Stimulated activated CD4-positive, alpha-beta T cell treated with anti-CD3 and anti-CD28 coated beads, Interleukin-1b, Interleukin-23, amount 100 ng/mL, for 48 hours (primary cell): ENCODE measurements at places on chromosomes 7 and 10.

DNA sequence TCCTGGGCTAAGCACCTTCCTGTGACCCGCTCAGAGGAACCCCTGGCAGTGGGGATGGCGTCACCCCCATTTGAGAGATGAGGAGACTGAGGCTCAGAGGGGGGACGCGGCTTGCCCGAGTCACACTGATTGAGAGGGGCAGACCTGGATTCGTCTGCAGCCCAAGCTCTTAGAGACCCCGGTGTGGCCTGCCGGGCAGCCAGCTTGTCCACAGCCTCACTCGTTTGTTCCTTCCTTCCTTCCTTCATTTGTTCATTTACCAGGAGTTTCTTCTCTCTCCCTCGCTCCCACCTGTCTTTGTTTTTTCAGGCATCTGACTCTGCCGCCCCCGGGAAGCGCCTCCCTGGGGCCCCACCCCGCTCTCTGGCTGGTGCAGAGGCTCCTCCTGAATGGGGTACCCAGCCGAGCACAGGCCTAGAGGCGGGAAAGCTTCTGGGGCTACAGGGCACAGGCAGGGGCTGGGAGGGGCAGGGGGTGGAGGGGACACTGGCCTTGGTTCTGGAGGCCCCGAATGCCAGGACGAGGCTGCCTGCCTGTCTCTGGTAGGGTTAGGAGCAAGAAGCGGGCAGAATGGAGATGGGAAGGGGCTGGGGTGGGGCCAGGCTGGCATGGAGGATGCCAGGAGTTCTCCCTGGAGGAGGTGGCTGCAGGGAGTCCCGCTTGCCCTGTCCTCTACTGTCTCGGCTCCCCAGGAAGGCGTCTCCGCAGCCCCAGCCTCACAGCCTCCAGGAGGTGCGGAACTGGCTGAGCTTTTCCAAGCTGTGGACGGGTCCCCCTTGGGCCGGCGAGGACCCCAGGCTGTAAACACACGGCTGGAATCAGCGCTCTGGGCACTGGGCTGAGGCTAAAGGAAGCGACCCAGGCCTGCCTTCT is 91.6 kb downstream of the UNCX start:
- no peak for DNase-seq

DNA sequence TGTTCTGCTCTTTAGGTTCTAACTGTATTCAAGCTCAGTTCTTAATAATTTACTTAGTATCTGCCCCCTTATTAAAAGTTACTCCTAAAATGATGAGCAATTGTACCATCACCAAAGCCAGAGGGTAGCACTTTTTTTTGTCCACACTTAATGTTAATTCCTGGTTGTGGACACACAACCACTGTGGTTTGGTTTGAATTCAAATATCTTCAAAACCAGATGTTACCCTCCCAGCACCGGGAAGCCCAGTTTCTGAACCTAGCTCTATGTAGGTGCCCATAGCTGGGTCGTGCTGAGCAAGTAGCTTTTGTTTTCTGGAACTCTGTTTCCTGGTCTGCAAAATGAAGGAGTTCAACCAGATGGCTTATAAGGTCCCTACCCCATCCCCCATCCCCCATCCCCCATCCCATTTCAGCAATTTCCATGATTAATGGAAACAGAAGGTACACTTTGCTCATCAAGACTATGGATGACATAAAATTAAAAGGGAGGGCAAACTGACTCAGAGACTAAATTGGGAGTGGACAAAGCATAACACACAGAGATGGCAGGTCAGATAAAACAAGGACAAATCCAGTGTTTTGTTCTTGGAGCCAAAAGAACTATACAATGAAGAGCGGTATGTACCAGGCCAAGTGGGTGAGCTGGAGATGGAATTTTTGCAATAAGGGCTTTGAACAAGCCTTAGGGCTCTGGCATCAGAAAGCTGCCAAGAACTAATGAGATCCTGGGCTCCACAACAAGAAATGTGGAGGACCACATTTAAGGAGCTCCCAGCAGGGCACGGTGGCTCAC is 56.7 kb downstream of the DLG5 start:
- DNase-seq: no peak

- DNase-seq: no peak
Measured at GRCh38 chr10:624605-625332, 64.7 kb downstream of the DIP2C start.

- DNase-seq: no peak
Measured at GRCh38 chr10:113999531-113999930, 44.1 kb upstream of the ADRB1 start.

DNA sequence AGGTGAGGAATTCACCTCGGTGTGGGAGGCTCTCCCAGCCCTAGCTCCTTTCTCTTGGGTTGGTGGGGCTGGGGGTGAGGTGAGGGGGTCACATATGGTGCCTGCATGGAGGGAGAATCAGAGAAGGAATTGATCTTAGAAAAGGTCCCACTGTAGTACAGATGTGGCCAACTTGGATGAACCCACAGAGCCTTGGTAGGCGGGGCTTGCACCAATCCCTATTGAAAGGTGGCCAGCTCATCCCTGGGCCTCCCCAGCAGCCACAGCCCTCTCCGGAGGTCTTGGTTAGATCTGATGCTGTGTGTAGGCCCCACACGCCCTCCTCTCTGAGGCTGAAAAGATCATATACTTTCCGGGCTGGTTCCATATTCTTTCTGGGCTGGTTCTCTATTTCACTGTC is 19.0 kb downstream of the HKDC1 start:
- DNase-seq: no peak

- DNase-seq: no peak
Measured at GRCh38 chr10:33799944-33800323, 465.5 kb upstream of the NRP1 start.

DNA sequence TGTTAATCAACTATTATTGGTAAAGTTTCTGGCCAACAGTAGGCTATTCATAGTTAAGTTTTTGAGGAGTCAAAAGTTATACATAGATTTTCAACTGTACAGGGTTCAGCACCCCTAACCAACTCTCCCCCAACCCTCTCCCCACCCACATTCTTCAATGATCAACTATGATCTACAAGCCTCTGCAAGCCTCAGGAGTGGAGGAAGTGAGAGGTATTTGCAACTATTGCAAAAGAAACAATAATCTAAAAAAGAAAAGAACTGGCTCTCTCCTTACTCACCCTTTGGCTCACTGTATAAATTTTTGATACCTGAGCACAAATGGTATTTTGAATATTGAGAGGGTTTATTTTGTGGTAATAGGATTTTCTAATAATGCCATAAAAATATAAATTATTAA is 179.8 kb downstream of the IPMK start:
- DNase-seq: no peak

GRCh38 chr7:117791877-117792780 is 81.1 kb downstream of the CTTNBP2 start:
- DNase-seq: no peak

DNA sequence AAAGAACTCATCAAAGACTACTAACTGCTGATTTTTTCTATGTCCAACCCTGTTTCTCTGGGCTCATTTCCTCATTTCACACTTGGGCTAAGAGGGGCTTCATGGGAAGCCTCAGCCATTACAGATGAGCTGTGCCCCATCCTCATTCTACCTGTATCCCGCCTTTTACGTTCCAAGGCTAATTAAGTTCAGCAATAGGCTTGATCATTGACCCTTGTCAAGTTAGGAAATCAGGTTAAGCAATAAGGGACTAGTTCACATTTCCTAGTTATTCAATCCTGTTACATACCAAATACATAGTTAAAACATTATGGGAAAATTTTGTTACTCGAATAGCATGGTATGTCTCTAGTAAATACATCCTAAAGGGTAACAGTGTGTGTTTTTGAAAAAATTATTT is 29.3 kb upstream of the AGBL3 start:
- no peak for DNase-seq

DNA sequence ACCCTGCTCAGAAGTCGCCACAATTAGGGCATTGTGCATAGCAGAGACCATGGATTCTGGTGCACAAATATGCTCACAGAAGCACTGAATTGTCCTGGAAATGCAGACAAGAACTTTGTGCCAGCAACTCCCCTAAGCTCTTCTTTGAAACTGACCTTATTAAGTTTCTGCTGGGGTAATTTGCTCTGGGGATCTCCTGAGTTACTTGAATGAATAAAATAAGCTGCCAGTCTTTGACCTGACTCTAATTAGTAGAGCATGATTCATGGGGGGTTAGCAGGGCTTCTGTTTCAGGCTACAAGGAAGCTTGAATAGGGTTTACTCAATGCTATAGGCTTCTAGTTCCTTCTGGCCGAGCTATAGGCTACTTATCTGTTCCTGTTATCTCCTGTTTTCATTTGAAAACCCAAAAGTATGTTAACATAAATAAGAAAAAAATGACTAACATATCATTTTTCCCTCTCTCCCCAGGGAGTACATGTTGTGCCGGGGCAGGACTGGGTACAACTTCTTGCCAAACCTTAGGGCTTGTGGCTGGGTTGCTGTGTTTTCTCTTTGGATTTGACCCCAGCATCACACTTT is 169.0 kb upstream of the TMEM229A start:
- no peak for DNase-seq

GRCh38 chr7:71210220-71210619 is 78.3 kb downstream of the GALNT17 start:
- no peak for DNase-seq

- DNase-seq: peak; percentile 56
Measured at GRCh38 chr7:111083413-111083812, 7.5 kb upstream of the LRRN3 start.

- no peak for DNase-seq
Measured at GRCh38 chr10:15320522-15321203, 50.4 kb downstream of the FAM171A1 start.

GRCh38 chr7:11175887-11176286 is 202.2 kb downstream of the PHF14 start:
- DNase-seq: no peak

DNA sequence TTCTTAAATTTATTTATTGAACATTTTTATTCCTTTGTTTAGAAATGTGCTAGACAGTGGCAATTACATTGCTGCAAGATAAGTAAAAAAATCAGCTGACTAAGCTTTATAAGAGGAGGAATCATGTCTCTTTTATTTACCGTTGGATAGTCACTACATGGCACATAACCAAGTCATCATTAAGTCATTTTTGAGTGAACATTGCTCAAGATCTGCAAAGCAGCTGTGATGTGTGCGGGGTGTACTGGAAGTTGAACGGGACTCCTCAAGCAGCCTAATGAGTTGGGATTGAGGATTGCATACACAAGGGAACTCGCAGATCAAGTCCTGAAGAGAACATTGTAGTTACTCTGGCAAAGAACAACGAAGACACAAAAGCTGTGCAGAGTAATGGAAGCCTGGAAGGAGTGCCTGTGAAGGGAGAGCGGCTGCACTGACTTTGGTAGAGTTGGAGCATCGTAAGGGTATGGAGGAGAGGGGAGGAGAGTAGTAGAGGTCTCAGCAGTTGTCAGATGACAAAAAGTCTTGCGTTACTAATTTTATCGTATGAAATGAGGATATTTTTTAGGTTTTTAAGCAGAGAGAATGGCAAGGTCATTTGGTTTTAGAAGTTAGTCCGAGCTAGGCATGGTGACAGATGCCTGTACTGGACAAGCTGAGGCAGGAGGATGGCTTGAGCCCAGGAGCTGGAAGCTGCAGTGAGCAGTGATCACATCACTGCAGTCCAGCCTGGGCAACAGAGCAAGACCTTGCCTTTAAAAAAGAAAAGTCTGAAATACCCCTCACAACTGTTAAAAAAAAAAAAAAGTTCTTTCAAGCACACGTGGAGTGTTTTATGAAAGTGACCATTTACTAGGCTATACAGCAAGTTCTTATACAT is 95.1 kb downstream of the BMPR1A start:
- no peak for DNase-seq

DNA sequence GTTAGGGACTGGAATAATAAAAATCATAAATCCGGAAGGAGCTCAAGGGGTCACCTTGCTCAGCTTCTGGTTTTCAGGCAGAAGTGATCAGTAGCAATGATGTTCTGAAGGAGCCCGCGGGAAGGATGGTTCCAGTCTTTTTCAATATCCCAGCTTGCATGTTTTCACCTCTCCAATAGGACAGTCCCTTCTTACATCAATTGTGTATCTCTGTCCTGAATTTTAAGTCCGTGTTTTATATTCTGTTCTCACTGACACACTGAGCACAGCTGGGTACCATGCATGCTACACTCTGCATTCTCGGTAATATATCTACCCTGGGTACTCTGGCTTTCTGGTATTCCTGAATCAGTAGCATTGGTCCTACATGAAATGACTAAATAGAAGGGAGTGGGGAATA is 55.2 kb upstream of the SLC35B4 start:
- DNase-seq: no peak

DNA sequence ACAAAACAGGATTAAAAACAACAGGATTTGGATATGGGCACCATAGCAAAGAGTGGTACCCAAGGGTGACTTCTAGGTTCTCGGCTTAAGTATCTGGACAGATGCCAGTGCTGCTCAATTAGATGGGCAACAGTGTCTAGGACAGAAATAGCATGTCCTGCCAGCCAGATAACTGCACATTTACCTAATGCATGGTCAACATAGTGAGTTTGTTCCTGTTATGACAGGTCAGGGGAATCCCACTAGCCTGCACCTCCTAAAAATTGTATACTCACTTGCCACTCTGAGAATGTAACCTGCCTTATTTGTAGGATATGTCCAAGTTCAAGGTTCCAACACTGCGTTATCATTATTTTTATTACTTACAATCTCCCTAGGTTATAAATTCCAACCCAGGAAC is 471.7 kb downstream of the GRM8 start:
- DNase-seq: no peak

DNA sequence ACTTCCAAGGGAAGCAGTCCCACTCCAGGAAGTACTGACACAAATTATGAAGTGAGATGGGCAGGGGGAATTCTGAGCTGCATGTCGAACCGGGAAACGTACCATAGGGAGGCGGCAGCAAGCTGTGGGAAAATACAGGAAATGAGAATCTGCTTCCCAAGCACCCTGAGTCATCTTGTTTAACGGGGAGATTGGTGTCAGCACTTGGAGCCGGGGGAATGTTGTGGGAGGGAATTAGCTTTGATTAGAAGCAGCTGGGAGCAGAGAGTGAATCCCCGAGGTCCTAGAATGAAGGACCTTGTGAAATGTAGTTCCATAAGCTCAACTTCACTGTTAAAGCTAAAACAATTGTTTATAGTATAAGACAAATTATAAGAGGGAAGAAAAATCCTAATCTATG is 141.4 kb upstream of the PRKCQ start:
- DNase-seq: no peak

DNA sequence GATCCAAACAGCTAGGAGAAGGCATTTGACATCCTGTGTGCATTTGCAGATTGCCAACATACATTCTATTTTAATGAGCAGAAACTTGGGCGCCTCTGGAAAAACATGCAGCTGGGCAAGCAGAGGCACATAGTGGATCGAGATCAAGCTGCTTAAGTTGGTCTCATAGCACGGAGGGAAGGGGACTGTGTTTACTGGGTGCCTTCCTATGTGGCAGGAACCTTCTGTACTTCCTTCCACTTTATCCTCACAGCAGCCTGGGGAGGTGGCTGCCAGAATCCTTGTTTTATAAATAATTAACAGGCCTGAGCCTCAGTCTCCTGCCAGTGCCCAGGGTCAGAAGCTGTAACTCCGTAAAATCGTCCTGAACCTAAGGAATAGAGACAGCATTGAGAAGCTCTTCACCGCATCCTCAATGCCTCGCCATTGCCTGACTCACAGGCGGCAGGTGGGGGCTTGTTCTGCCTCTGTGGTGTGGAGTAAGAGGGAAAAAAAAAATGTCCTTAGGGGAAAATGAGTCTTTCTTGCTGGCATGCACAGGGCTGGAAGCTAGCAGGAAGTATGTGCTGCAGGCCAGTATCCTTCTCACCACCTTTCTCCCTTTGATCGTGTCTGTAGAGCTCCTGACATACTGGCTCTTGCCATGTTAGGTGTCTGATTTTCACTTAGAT is 6.2 kb downstream of the VWA2 start:
- no peak for DNase-seq
